Stimulated activated CD8-positive, alpha-beta memory T cell treated with anti-CD3 and anti-CD28 coated beads, Interleukin-4, amount 100 ng/mL, for 1 hour (primary cell): ENCODE measurements at places on chromosomes 2 and 18.

- DNase-seq: no peak
Measured at GRCh38 chr2:62398356-62398755, 107.6 kb downstream of the TMEM17 start.

DNA sequence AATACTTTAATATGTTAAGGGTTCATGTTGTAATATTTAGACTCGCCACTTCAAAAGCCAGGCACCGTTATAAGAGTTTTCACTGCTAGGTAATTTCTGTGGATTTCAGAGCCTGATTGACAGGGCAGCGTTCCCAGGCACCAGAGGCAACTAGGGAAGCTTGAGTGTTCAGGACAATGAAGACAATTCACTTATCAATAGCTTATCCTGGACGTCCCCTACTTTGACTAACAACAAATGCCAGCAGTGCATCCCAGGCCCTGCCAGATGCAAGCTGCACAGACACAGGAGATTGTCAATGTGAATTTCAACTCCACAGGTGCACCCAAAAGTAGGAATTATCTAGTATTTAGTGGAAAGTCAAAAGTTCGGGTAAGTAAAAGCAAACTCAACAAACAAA is 179.3 kb upstream of the GYPC start:
- DNase-seq: no peak

- DNase-seq: no peak
Measured at GRCh38 chr2:114550895-114551793, 108.7 kb downstream of the DPP10 start.

DNA sequence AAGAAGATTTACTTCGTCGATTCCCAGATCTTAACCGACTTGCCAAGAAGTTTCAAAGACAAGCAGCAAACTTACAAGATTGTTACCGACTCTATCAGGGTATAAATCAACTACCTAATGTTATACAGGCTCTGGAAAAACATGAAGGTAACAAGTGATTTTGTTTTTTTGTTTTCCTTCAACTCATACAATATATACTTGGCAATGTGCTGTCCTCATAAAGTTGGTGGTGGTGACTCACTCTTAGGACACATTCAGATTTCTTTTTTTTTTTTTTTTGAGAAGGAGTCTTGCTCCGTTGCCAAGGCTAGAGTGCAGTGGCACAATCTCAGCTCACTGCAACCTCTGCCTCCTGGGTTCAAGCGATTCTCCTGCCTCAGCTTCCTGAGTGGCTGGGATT is 26.8 kb downstream of the MSH2 start:
- DNase-seq: no peak

DNA sequence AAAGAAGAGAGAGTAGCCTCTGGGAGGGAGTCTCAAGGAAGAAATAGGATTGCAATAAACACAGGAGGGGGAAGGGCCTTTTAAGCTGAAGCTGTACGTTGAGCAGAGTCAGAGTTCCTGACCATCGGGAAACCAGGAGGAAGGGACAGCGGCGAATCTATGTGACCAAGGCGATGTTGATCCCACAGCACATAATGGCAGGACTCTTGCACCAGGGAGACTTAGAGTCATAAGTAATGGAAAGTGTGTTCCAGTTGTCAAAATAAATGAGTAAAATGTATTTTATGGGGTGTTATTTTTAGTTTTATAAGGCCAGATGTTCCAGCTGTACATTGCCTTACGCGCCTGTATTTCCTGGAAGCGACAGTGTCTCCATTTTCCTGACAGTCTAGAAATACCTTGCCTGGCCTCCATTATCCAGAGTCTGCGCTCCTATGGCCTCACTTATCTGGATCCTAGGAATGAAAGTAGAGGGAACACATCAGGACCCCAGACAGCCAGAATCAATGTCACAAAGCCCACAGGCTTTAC is 152.8 kb upstream of the COPS8 start:
- DNase-seq: no peak

GRCh38 chr2:164839914-164840457 is 1.6 kb downstream of the COBLL1 start:
- no peak for DNase-seq

DNA sequence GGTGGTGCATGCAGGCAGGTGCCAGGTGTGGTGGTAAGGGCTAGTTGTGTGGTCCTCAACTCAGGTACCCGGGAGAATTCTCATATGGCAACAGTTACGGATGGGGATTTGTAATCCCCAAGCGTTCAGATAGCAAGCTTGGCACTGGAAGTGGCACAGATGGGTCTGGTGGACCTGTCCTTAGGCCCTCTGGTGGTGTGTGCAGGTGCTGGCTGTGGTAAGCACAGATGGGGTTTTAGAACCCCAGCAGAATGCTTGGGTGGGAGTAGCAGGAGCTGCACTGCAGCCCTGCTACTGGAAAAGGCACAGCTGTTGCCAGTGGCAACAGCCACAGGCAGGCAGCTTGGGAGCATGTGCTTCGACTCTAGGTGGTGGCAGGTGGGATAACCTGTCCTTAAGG is 948.2 kb upstream of the FAM98A start:
- no peak for DNase-seq

GRCh38 chr2:188852772-188853171 is 121.4 kb upstream of the COL3A1 start:
- no peak for DNase-seq

DNA sequence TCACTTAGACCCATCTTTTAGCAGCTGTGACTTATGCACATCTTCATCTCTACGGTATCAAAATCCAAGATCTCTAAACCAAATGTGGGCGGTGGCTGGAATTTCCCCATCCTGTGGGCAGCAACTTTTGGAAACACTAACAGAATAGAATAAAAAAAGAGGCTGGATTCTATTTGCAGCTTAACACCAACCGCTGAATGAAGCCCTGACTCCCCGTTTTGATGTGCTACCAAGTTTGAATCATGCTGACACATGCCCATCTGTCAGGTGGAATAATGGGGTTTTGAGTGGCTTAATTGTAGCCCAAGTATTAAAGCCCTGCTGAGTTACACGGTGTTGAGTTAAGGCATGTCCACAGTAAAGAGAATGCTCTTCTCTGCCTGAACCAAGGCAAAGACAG is 165.2 kb downstream of the MTCL1 start:
- no peak for DNase-seq
